Effector CD8-positive, alpha-beta T cell (primary cell): ENCODE measurements at places on chromosomes 5 and 9.

- DNase-seq, result peak; percentile 17
These were observed 795 bp downstream of the NDUFAF2 start for GRCh38 chr5:60945813-60946187.

DNA sequence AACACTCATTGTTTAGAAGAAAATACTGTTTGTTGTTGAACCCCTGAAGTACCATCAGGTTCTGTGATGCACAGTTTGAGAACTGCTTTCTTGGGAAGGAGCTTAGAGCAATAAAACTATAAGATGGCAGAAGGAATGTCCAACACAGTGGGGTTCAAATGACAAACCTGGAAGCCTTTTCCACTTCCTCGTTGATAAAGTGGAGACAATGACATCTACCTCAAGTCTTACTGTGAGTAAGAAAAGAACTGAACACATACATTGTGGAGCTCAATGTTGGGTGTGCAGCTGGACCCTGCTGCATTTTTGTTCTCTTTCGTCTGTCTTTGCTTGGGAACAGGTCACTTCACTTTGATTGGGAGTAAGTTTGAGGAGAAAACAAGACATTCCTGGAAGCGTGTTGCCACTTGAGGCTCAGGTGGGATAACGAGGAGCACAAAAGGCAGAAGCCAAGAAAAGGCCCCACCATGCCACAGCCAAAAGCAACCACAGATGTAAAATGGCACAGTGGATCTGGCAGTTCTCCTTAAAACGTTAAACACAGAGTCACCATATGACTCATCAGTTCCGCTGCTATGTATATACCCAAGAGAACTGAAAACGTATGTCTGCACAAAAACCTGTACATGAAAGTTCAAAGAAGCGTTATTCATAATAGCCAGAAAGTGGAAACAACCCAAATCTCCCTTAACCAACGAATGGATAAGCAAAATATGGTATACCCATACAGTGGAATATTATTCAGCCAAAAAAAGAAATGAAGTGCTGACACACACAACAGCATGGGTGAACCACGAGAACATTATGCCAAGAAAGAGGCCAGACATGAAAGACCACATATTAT is 42.9 kb upstream of the SUB1 start:
- no peak for DNase-seq

DNA sequence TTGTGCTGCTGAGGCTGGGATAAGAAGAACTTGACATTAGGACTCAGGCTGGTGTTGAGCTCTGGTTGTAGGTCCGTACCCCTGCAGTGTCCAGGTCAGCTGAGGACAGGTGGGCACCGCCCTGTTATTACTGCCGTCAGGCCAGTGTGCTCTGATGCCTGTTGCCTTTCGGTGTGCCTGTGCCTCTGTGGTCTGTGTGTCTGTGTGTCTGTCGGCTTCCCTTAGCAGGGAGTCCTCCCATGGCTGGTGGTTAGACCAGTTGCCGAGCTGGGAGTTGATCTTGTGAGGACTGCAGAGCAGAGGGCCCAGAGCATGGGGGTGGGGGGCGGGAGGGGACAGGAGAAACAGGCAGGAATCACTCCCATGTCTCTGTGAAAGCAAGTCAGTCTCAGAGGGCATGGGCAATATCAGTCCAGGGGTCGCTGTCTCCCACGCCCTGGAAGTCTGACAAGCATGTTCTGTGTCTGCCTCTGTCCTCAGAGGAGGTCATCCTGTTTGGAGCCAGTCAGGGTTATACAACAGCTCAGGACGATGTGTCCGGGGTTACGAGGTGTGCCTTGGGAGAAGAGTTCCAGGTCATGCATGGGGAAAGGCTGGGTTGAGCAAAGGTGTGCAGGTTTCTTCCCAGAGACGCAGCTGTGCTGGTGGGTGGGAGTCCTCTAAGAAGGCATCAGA is 67.3 kb upstream of the GARNL3 start:
- no peak for DNase-seq

DNA sequence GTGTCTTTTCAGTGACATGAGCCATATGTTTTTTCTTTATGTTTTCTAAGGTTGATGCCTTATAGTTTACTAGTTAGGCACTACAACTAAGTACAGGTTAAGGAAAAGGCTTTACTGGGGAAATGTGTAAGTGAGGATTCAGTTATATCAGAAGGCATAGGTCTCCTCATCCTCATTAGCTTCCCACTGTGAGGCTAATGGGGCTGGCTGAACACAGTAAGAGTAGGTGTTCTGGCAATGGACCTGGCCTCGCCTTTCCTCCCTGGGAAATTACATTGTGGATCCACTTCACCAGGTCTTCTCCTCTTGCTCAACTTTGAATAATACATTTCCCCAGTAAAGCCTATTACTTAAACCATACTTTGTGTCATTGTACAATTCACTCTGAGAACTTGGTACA is 225.5 kb downstream of the PTPRD start:
- DNase-seq, result no peak

GRCh38 chr5:153879596-153879995 is 159.1 kb downstream of the FAM114A2 start:
- no peak for DNase-seq

DNA sequence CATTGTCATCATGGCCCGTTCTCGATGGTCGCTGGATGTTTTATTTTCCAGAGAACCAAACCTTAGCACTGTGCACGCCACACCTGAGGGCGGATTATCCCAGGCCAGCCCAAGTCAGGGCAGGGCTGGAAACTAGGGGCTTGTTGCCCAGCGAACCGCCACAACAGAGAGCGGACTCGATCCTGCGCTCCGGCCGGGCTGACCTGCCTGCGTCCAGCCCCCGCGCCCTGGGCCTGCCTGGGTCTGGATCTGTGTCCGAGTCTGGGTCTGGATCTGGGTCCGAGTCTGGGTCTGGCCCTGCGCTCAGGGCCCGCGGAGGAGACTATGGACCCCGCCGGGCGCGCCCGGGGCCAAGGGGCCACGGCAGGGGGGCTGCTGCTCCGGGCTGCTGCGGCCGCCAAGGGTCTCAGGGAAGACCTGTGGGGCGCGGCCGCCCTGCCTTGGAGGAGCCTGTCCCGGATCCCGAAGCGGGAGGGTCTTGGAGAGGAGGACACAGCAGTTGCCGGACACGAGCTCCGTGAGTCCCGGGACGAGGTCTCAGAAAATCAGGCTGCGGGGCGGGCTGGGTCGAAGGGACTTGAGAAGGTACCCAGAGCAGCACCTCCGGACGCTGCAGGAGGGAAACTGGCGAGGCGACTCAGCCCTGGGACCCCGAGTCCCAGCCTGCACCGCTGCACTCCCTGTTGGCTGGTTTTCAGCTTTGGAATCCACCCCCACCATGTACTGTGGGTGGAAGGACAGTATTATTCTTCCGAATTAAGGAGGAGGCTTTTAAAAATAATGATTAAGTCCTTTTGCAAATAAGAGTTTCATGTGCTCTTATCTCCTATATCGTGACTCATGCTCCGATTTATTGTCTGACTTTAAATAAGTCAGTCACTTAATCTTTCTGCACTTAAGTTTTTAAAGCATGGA is at the start of gene ANKDD1B:
Gene ANKDD1B (plus strand): TSS at position 143 of the 915 bp plus-strand sequence. CDS start 182 bp downstream, at position 325.
- DNase-seq, result no peak

DNA sequence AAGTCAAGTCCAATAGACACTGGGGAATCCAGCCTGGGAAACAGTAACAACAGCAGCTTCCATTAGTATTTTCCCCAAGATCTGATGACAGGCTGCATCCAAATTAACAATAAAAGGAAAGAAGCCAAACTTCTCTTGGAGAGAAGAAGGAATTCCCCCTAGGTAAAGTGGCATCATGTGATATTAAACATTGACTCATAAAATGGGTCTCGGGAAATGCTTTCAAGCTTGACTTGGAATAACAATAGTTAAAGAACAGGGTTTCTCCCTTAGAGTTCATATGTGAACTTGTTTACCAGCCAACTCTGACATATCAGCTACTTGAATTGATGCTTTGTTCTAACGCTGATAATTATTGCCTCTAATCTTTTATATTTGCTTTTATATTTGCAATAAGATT is 45.4 kb downstream of the ENTREP1 start:
- no peak for DNase-seq

DNA sequence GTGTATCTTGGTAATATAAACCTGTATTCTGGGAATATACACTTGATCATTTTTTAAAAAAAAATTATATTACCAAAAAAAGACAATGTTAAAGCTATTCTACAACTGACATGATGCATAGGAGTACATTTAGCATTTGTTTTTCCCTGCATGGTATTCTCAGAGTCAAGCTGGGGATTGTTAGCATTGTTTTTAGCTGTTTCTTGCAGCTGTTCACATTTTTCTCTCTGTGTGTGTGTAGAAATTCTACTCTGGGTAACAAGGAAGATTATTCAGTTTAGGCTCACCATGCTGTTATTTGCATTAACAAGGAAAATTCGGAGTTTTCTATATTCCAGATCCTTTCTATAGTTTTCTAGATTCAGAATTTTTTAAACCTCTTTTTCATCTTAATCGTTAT is 62.2 kb downstream of the ADAMTS16 start:
- DNase-seq, result no peak

DNA sequence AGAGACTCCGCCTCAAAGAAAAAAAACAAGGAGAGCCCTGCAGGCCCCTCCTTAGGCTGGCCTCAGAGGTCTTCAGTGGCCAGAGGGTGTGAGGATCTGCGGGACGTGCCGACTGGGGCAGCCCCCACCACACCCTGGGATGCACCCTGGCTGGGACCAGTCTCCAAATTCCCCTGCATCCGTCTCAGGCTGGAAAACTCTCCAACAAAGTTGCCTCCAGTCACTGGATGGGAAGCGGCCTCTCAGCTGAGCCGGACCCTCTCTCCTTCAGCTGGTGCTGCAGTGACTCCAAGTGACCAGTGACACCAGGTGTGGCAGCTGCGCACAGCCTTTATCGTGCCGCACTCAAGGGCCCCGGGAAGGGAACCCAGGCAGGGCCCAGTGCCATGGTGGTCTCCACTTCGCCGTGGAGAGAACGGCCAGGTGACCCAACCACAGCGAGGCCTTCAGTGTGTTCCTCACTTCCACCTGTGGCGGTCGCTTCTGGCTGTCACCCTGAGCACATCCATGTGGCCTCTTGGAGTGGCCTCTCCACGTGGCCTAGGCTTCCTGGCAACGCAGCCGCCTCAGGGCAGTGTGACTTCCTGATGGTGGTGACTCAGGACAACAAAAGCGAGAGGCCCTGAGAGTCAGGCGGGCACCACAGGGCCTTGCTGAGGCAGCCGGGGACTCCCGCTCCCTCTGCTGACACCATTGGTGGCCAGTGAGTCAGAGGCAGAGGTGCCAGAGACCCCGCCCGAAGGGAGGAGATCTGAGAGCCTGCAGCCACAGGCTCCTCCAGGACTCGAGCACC is 19.3 kb upstream of the CAMSAP1 start:
- DNase-seq, result no peak

DNA sequence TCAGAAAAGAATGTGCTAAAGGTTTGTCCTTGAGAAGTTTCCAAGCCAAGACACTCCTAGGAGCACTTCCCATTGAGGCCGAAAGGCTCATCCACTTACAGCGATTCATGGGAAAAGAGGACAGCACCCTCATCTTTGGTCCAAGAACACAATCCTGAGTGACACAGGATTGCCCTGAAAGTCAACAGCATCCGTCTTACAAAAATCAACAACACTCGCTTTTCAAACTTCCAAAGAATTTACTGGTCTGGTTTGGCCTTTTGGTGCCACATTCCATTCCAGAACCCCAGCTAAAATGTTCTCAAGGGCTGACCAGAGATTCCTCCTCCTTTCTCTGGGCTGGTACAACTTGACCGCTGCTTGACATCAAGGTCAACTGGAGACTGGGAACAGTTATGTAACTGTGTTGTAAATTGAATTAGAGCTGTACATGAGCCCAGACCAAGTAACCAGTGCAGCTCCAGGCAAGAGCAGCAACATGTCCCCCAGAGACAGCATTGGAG is 415.8 kb upstream of the PIK3R1 start:
- DNase-seq, result no peak

- no peak for DNase-seq
These were observed 153.9 kb upstream of the MEF2C start for GRCh38 chr5:89036704-89037489.

DNA sequence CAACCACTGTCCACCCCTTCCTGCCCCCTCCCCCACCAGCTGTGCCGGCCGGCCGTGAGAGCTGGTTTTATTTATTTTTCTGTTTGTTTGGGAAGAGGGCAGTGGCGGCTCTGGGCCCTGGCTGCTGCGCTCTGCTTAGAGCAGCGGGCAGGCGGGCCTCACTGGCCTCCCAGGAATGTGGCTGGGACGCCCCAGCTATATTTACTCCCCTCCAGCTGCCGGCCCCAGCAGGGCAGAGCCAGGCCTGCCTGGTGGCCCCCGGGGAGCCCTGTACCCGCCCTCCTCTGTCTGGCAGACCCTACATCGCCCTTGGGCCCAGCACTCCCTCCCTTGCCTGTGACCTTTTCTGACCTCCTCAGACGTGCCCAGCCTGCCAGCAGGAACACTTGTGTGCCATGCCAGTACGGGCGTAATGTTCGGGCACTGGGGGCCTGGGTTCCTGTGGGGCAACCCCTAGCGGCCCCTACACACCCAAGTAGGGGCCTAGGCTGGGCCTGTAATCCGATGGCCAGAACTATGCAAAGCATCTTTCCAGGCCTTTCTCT is 7.7 kb downstream of the CXXC5 start:
- no peak for DNase-seq

GRCh38 chr9:6214434-6214833 is 1.2 kb upstream of the IL33 start:
- DNase-seq, result no peak

DNA sequence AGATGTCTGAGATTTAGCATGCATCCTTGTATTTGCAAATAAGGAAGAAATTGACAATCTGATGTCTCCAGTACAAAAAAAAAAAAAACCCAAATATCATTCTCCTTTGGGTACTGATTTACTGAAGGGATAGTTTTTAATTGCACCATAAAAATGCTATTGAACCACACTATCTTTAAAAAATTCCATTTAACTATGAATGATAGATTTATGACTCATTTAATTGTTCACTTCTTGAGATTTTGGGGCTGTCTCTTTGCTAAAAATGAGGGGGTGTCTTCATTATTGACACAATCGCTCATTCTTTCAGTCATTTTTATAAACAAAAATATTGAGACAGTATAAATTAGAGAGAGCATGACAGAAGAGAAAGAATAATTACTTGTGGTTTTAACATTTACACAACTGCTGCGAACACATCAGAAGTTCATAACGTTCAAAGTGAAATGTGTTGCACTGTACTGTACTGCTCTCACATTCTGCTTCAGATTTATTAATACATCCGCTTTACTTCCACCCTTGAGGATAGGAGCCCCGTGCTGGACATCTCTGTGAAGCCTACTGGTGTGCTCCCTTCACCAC is 142.3 kb downstream of the MEF2C start:
- no peak for DNase-seq

- no peak for DNase-seq
These were observed 36.2 kb upstream of the ADAM19 start for GRCh38 chr5:157611571-157612476.

GRCh38 chr5:136084698-136085097 is 47.9 kb upstream of the SMAD5 start:
- no peak for DNase-seq
